Activated T-cell treated with anti-CD3 and anti-CD28 coated beads, Interleukin-2, amount 50 U/mL, for 4 hours (primary cell): ENCODE measurements at places on chromosomes 16 and 17. TPM values are rescaled to one million over a fixed set of nuclear protein-coding genes. Genes with fewer than 3 reads are reported as not detected.

- no peak for DNase-seq
These were observed 21.4 kb downstream of the MARVELD3 start for GRCh38 chr16:71647391-71647790.

DNA sequence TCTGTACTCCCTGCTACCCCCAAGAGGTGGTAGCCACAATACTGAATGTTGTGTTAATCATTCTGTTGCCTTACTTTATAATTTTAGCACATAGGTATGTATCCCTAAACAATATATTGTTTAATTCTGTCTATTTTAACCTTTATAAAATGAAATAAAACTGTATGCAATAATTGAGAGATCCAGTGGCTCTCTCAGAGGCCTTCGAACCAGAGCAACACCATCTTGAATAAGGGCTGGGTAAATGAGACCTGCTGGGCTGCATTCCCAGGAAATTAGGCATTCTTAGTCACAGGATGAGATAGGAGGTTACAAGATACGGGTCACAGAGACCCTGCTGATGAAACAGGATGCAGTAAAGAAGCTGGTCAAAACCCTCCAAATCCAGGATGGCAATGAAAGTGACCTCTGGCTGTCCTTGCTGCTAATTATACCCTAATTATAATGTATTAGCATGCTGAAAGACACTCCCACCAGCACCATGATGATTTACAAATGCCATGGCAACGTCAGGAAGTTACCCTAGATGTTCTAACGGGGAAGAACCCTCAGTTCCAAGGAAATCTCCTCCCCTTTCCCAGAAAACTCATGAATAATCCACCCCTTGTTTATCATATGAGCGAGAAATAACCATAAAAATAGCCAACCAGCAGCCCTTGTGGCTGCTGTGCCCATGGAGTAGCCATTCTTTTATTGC lies 2.0 kb upstream of the CANT1 start:
- no peak for DNase-seq

DNA sequence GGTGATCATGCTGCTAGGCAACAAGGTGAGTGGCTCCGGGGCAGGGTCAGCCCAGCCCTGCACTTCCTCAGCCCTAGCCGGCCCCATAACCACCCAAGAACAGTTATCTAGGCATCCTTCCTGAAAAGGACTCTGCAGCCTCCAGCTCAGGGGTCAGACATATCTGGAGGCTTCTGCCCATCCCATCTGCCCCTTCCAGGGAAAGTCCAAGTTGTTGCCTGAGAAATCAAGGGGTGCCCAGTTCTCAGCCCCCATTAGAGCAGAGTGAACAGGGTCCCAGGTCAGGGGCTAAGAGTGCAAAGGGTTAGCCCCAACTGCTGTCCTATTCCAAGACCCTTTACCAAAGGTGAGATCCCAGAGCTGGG lies 4.1 kb upstream of the NHERF1 start:
- DNase-seq, result no peak

GRCh38 chr17:44837196-44837595 lies 7.1 kb upstream of the GJC1 start:
- no peak for DNase-seq

DNA sequence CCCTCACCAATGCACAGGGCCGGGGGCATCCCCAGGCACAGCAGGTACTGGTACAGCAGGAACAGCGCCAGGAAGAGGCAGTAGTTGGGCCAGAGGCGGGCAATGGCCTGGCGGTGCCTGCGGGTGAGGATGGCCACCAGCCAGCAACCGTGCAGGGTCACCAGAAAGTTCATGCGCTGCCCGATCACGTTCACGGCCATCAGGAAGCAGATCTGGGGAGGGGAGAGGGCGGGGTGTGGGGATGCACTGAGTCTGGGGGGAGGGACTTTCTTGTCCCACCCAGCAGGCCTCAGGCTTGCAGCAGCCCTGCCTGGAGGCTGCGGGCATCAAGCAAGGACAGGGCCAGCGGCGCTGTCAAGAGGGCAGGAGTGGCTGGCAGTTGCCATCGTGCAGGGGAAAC lies 25.4 kb downstream of the CTU2 start:
- DNase-seq, result no peak

The ITGAD gene
- 0.16 TPM for total RNA-seq
